Fibroblast of skin of right quadriceps (primary cell): ENCODE measurements at places on chromosomes 5 and 9.

DNA sequence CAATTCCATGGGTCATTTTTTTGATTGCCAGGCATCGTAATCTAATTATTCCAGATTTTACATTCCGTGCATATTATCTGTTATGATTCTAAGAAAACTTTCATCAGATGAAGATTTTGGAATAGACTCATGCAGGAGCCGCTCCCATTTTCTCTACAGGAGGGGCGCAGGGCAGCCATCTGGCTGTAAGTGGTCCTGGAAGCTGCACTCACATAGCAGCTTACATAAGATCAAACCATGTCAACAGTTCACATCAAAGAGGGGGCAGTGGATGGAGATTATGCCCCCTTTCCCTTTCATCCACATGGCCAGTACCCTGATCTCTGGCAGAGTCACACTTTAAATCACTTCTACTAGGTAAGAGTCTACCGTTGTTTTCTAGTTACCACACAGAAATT lies 73.3 kb upstream of the PCA3 start:
- DNase-seq = no peak

GRCh38 chr5:163259495-163259894 lies 177.9 kb upstream of the CCNG1 start:
- DNase-seq = no peak

DNA sequence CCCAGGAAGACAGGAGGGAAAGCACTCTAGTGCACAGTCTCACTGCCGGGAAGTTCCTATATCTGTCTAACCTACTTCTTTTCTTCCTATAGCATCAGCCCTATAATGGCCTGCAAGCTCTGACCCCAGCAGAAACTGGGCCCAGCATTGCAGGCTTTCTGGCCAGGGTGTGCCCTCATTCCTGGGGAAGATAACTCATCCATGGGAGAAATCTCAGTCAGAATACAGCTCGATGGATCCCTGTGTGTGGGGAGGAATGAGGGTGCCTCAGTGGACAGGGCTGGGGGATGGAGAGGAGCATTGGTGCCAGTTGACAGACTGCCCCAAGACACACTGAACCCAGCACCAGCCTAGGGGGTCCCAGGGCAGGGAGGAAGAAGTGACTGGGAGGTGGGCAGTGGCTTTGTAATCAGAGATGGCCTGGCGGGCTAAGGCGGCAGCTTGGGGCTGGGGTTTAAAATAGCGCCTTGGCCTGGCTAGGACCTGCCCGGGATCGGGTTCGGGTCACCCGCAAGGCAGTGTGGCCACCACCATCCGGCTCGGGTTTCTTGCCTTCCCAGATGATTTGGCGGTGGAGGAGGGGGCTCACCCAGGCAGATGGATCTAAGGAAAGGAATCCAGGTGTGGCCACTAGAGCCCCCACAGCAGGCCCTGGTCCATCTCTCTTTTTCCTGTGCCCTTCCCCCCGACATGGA lies 7.6 kb upstream of the CXXC5 start:
- DNase-seq = no peak

GRCh38 chr5:84017523-84018172 lies 297.0 kb upstream of the HAPLN1 start:
- DNase-seq = no peak

DNA sequence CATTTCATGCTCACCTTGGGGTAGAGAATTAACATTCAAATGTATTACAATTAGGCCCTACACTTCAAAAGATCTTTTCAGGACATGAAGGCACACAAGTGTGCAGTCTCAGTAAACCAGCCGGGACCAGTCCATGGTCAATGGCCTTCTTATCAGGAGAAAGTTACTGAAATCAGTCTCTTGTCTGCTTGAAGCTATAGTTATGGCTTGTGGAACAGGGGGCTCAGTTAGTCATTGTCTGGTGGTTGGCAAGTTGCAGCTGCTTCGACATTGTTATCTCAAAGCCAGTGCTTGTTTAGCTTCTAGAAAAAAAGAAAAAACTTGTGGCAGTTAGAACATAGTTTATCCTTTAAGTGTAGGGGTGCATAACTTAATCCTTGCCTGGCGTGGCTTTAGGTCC lies 213.1 kb upstream of the ACO1 start:
- no peak for DNase-seq

GRCh38 chr9:124831642-124832364 lies 21.5 kb upstream of the WDR38 start:
- no peak for DNase-seq

DNA sequence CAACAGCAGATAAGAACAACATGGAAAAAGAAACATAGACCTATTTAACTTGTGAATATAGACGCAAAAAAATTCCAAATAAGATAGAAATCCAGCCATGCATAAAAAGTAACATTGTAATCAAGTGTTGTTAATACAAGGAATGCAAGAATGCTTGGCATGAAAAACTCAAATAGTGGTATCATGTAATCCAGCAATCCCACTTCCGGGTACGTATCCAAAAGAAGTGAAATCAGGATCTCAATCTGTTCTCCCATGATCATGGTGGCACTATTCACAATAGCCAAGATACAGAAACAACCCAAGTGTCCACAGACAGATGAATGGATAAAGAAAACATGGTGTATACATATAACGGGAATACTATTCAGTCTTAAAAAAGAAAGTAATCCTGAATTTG lies 437.4 kb downstream of the ARHGEF28 start:
- DNase-seq = no peak

DNA sequence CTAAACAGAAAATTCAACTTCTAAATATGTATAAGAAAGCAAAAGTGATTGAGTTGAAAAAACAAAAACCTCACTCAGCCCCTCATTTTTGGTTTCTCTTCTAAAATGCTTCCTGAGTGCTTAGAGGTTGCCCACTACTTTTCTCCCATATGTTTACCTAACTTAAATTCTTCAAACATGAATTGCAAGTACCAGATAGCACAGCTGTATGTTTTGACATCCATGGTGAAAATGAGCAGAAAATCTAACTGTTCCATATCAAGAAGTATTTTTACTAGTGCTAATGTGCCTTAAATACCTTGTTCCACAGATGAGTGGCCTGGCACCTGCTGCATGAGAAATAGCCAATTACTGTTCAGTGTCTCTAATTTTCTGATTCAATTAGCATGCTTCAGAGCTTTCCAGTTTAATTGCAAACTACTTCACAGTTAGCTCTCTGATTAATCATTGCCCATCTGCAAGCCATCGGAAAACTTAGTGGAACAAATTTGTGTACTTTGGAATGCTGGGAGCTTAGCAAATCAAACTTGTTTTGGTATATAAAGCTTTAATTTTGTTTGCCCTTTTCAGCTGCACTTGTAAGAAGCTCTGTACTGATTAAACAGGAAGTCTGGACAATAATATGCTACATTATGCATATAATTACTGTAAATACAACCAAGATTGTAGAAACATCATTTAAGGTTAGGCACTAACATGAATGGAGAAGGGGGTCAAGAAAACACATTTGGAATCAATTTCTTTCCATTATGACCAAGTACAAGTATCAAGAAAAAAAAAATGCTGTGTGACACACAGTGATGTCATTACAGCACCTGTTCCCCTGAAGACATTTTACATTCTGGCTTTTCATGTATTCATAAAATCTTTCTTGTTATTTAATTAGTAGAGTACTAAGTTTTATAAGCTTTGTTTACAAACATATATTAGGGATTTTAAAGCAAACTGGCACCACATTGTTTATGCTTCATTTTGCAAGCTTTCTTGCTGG lies 65.6 kb downstream of the POU5F2 start:
- DNase-seq = no peak

DNA sequence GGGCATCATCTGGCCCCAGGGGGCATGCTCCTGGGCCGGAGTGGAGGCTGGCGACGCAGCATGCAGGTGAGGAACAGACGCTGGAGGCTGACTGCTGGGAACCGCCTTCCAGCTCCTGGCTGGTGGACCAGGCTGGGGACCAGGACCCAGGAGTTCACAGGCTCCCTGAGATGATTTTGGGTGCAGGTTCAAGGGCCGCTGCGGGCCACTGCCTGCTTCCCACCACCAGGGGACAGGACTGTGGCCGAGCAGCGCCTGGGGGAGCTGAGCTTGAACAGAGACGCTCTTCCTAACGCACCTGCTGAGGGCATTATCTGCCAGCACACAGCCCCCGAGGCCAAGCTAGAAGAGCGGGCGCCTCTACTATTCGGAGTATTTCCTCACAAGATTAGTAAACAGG lies 132.1 kb upstream of the RAPGEF1 start:
- no peak for DNase-seq

GRCh38 chr9:129879103-129879699 lies 43.9 kb downstream of the USP20 start:
- DNase-seq = no peak

DNA sequence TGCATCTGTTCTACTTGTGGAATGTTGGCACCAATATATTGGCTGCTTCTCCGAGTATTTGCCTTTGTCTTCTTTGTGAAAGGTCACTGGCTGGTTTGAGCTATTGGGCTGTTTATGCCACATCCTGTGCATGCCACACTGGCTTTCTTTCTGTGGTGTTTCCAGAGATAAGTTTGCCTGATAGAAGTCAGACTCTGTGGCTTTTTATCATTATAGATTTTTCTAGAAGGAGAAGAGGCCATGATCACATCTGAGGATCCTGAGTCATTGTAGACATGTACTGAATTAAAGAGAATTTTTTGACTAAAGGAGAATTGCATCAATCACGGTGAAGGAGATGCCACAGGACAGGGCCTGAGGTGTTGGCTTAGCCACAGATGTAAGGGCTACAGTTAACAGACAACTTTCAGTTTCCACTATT lies 26.5 kb upstream of the CDKN2B start:
- DNase-seq = no peak

DNA sequence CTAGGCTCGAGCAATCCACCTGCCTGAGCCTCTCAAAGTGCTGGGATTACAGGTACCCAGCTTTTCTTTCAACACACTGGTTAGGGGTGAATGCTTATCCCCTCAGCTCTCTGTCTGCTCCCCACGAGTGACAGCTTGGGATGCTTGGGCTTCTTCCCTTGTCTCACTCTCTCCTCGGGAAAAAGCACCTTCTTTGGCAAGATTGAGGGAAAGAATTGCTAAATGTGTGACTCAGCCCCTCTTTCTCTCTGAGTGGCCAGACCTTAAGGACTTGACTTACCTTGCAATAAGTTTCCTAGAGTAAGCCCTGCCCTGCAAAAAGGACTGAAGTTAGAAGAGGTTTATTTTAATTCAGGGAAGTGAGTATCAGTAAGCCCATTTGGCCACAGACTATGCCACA lies 68.1 kb upstream of the ERBIN start:
- DNase-seq = no peak

GRCh38 chr9:136723362-136723976 lies 11.1 kb downstream of the DIPK1B start:
- DNase-seq = no peak

DNA sequence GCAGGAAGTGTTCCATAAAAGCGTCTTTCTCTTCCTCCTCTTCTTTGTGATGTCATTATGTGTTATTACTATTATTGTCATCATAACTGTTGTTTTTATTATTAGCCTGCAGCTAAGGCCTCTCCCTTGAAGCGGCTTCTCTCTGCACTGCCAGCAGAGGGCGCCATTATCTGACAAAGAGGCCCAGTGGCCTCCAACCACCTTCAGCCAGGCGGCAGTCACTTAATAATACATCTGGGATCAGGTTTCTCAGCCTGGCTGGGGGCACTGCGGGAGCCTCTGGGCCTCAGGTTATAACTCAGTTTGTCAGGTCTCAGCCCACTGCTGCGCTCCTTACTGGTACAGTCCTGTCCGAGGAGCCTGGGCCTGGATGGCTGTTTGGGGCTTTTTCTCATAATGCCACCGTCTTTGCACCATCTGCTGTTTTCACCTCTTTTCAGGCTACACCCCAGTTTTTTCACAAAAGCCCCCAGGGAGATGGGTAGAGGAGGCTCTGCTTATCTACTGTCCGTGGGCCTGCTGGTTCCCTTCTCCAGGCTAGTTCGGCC lies 281.9 kb downstream of the NSG2 start:
- peak; percentile 75 for DNase-seq

DNA sequence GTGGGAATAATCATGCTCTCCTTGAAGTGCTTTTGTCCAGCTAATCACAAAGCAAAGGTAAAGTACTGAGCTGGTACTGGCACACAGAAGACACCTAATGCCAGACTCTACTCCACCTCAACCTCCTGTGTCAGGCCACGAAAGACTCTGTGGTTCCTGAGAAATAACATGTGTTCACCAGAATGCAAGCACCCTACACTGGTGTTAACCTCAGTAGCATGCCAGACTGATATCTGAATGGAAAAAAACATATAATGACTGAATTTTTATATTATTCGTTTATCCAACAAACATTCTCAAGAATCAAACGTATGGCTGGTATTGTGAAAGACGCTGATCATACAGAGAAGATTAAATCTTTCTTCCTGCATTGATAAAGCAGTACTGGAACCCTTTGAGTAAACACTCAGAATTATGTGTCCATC lies 97.1 kb upstream of the IFNE start:
- peak; percentile 44 for DNase-seq

DNA sequence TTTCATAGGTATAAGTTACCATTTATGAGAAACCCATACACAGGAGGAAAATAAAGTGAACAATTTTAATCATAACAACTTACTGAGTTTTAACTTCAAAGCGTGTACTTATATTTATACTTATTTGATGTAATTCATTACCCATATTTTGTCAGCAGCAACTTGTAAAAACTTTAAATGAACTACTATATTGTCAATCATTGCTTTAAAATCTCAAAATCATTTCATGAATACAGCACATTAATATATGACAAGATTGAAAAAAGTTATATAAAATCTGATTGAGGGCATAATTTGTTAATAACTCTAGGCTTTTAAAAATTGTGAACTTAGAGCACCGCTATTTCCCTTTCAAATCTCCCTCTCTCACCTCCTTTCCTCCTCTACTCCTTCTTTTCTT lies 573.1 kb downstream of the PDE4D start:
- DNase-seq = no peak

DNA sequence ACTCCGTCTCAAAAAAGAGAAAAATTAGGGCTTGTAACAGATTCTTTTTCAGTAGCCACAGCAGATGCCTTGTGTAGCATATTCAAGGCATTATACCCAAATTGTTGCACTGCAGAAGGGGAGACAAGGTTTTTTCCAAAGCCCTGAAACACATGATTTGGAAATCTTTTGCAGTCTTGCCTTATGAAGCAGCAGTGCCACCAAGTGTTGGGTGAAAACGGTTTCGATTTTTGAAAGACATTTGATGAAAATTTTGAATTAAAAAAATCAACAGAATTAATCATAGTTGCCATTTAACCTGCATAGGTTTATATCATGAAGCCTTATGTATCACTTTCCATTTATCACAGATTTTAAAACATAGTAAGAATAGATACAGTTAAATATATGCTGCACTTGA lies 479.5 kb downstream of the TAF11L14 start:
- peak; percentile 2 for DNase-seq

DNA sequence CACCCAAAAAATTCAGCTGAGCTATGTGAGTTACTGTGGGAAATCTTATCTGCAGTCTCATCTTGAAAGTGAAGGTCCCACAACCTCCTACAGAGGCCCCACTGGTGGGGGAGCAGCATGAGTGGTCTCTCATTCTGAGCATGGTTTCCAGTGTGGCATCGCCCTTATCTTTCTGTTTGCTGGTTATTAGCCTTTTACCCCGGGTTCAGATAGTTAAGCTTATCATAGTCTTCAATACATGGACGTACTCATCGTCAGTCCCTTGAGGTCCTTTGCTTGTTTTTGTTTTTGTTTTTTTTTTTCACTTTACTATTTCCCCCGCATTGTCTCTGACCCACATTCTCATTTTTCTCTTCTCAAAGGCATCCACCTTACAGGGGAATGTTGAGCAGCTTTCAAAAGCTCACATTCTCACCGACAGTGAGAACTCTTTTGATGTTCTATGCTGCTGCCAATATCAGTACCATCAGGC lies 7.7 kb upstream of the HAVCR2 start:
- no peak for DNase-seq
